Spinal cord (tissue), 10 donors: ENCODE measurements at places on chromosomes 16 and 17.

DNA sequence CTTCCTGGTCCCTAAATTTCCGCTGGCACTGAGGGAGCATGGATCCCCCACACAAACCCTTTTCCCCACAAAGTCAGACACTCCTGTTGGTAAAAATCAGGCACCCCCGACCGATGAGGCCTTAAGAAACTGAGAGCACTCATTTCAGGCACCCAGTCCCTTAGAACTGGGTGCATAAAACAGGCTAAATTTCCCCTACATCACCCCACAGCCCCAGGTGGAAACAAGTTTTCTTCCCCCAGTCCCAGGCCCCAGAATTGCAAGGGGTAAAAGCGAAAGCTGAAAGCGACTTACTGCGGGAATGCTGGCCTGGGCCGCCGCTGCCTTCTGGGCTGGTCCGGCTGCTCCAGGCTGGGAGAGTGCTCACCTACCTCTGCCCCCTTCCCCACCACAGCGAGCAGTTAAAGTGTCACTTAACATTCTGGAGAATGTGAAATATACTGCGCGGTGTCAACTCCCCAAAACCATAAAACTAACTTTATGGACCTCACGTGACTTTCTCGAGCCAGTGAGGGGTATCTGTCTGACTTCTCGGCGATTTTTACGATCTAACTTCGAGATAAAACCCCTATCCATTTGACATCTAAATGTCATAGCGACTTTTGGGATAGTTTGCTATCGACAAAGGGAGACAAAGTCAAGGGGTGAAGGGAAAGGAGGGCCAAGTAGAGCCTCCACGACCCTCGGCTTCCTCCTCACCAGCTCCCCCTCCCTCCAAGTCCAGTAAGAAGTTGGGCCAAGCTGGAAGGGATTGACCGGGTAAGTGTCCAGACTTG lies at the start of gene HOXB3:
TSS of gene HOXB3 (minus strand) at position 411 of the 776 bp plus-strand sequence. CDS start 37,767 bp downstream, outside the sequence.
- H3K4me1 ChIP-seq: peaks cover 76% of the 10 kb centered on the region
- peak within 1 kb of the TSS; percentile 94 for H3K4me3 ChIP-seq
- H3K36me3 ChIP-seq: peaks cover 41% of the 10 kb centered on the region
- peak within 1 kb of the TSS; percentile 99 for H3K27ac ChIP-seq
- DNase-seq: peak; percentile 91
- no peaks in the 10 kb centered on the region for H3K27me3 ChIP-seq

- H3K4me3 ChIP-seq: no peak overlapping the region
- H3K4me1 ChIP-seq: peaks cover 5% of the 10 kb centered on the region
These were observed 29.2 kb upstream of the C16orf78 start for GRCh38 chr16:49344401-49344800.

GRCh38 chr17:8021565-8022359 lies 17.1 kb upstream of the ALOX15B start:
- no peak overlapping the region for H3K4me3 ChIP-seq
- peaks cover 8% of the 10 kb centered on the region for H3K27me3 ChIP-seq
- H3K36me3 ChIP-seq: no peaks in the 10 kb centered on the region
- no peak overlapping the region for H3K27ac ChIP-seq
- H3K4me1 ChIP-seq: peaks cover 15% of the 10 kb centered on the region

DNA sequence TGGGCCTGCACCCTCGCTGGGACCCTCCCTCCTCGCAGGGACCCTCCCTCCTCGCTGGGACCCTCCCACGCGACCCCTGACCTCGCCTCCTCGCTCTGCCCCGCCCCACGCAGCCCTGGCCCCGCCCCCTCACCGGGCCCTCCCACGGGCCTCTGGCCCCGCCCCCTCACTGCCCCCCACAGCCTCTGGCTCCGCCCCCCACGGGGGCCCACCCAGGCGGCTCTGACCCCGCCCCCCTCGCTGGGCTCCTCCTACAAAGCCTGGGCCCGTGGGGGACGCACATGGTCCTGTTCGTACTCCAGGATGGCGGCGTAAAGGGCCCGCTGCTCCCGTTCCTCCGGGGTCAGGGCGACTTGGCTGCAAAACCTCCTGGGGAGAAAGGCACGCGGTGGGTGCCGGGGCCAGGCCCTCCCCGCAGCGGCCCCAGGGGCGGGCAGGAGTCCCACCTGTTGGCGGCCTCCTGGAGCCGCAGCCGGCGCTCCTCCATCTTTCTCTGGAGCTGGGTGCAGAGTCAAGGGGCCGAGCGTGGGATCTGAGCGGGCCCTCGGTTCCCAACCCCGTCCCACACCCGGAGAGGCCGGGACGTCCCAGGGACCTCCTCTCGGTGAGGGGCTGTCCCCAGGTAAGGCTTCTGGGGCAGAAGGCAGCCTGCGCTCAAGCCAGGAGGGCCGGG lies 9.0 kb downstream of the VPS9D1 start:
- H3K4me1 ChIP-seq: peaks cover 17% of the 10 kb centered on the region
- peak overlapping the region; percentile 18 for H3K4me3 ChIP-seq
- no peaks in the 10 kb centered on the region for H3K27me3 ChIP-seq
- no peak overlapping the region for H3K27ac ChIP-seq
- no peak for DNase-seq

GRCh38 chr17:2421315-2422147 lies 20.7 kb upstream of the MNT start:
- H3K4me3 ChIP-seq: no peak overlapping the region
- no peaks in the 10 kb centered on the region for H3K27me3 ChIP-seq
- peak; percentile 75 for DNase-seq
- no peak overlapping the region for H3K27ac ChIP-seq
- H3K36me3 ChIP-seq: peaks cover 18% of the 10 kb centered on the region
- peaks cover 28% of the 10 kb centered on the region for H3K4me1 ChIP-seq

DNA sequence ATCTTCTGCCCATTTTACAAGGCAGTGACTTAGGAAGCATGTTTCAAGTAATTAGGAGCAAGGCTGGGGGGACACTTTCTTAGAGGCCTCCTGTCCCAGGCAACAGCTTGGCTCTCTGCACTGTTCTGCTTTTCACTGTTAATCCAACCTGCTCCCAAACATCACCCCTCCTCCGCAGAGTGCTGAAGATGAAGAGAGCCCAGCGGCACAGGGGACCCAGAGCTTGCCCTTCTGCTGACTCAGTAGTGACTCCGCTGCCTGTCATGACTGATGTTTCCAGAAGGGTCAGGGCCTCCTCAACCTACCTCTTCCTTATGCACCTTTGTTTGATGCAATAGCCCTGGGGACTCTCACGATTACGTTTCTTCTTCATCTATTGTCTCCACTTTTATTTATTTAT lies 38.9 kb upstream of the NDRG4 start:
- peaks cover 27% of the 10 kb centered on the region for H3K27me3 ChIP-seq
- no peak overlapping the region for H3K27ac ChIP-seq
- no peaks in the 10 kb centered on the region for H3K36me3 ChIP-seq
- no peak for DNase-seq
- H3K4me3 ChIP-seq: no peak overlapping the region

GRCh38 chr16:68732042-68732680 lies 4.9 kb upstream of the CDH1 start:
- no peaks in the 10 kb centered on the region for H3K36me3 ChIP-seq
- no peak overlapping the region for H3K4me3 ChIP-seq
- peaks cover 9% of the 10 kb centered on the region for H3K27me3 ChIP-seq
- no peak overlapping the region for H3K27ac ChIP-seq
- no peak for DNase-seq

- DNase-seq: no peak
- no peak overlapping the region for H3K4me3 ChIP-seq
- H3K27ac ChIP-seq: no peak overlapping the region
- H3K27me3 ChIP-seq: no peaks in the 10 kb centered on the region
- H3K4me1 ChIP-seq: peaks cover 13% of the 10 kb centered on the region
These were observed 5.4 kb downstream of the NPLOC4 start for GRCh38 chr17:81631482-81631881.

DNA sequence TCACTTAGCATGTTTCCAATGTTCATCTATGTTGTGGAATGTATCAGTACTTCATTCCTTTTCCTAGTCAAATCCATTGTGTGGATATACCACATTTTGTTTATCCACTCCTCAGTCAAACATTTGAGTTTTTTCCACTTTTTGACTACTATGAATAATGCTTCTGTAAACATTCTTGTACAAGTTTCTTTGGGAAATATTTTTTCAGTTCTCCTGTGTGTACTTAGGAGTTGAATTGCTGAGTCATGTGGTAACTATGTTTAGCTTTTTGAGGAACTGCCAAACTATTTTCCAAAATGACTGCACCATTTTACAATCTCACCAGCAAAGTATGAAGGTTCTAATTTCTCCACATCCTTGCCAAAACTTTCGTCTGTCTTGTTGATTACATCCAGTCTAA lies 223.7 kb upstream of the AXIN2 start:
- no peaks in the 10 kb centered on the region for H3K27me3 ChIP-seq
- no peaks in the 10 kb centered on the region for H3K36me3 ChIP-seq

DNA sequence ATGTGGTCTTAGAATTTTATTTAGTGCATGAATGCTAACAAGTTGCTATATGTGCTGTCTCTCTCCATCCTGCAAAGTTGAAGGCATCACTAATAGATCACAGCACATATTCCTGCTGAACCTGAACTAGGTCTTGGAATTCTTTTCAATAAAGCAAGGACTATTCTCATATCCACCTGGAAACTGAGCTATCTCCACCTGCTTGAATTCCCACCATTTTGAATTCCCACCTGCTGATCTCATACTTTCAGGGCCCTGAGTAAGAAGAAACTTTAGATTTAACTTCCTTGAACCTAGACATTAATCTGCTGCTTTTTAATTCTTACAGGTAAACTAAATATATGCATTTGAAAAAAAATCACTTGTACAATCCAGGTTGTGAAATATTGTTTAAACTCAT lies 445.3 kb upstream of the CCL2 start:
- H3K36me3 ChIP-seq: no peaks in the 10 kb centered on the region
- DNase-seq: no peak
- no peak overlapping the region for H3K4me3 ChIP-seq
- H3K4me1 ChIP-seq: peaks cover 10% of the 10 kb centered on the region
- H3K27ac ChIP-seq: no peak overlapping the region

GRCh38 chr16:46922239-46922638 lies 38.1 kb downstream of the GPT2 start:
- H3K27ac ChIP-seq: no peak overlapping the region
- peaks cover 89% of the 10 kb centered on the region for H3K36me3 ChIP-seq
- no peak for DNase-seq
- peaks cover 47% of the 10 kb centered on the region for H3K4me1 ChIP-seq
- H3K27me3 ChIP-seq: no peaks in the 10 kb centered on the region

DNA sequence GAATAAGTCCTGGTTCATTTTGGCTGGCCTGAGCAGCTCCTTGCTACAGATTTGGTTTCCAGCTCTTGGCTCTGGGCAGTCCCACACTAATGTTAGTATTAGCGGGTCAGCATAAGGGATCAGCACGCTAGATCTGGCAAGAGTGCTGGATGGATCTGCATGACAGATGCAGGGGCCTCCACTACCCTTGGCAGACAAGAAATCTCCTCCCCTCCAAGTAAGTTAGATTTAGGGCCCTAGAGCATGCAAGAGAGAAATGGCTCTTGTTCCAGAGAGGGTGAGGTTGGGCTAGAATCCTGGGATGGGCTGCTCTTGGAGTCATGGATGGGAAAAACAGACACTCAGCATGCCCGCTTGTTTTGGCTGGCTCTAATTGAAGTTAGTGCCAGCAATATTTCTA lies 414.3 kb downstream of the RBFOX1 start:
- peaks cover 7% of the 10 kb centered on the region for H3K4me1 ChIP-seq
- no peaks in the 10 kb centered on the region for H3K27me3 ChIP-seq
- no peak for DNase-seq
- no peak overlapping the region for H3K27ac ChIP-seq

- H3K36me3 ChIP-seq: no peaks in the 10 kb centered on the region
- H3K27ac ChIP-seq: peak overlapping the region; percentile 67
- no peak overlapping the region for H3K4me3 ChIP-seq
- no peaks in the 10 kb centered on the region for H3K27me3 ChIP-seq
These were observed 485.4 kb downstream of the KCNJ2 start for GRCh38 chr17:70654706-70655105.

DNA sequence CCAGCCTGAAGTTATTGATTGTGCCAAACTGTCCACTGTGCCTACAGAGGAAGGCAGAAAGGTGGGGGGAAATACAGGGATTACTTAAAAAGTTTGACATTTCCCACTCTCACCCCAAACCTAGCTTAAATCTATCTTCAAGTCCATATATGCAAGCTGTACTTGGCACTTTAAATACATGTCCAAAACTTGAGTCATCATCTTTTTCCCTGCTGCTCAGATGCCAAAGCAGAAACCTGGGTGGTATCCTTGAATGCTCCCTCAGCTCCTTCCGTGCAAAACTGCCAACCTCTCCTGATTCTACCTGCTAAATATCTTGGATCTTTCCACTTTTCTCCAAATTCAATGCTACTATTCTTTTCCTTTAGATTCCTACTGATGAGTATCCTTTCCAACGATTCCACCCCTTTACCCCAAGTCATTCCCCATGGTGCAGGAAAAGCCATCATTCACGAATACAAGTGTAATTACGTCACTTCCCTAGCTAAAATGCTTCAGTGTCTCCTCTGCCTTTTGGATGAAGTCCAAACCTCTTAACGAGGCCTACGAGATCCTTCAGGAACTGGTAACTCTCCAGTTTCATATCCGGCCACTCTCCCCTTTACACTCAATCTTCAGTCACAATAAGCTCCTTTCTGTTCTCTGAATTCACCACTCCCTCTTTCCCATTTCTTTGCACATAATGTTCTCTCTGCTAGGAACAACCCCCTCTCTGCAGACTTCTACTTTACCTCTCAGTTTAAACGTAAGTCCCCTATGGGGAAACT lies 9.3 kb downstream of the BECN1 start:
- H3K4me3 ChIP-seq: no peak overlapping the region
- DNase-seq: no peak
- H3K27ac ChIP-seq: no peak overlapping the region

- no peak overlapping the region for H3K27ac ChIP-seq
- no peaks in the 10 kb centered on the region for H3K4me1 ChIP-seq
- H3K4me3 ChIP-seq: no peak overlapping the region
- H3K36me3 ChIP-seq: no peaks in the 10 kb centered on the region
- DNase-seq: no peak
These were observed 18.0 kb downstream of the CTRB2 start for GRCh38 chr16:75188832-75189477.

- H3K4me1 ChIP-seq: no peaks in the 10 kb centered on the region
- H3K27ac ChIP-seq: no peak overlapping the region
- H3K36me3 ChIP-seq: peaks cover 99% of the 10 kb centered on the region
- no peaks in the 10 kb centered on the region for H3K27me3 ChIP-seq
- no peak overlapping the region for H3K4me3 ChIP-seq
These were observed 13.4 kb downstream of the TPSG1 start for GRCh38 chr16:1211451-1212268.

DNA sequence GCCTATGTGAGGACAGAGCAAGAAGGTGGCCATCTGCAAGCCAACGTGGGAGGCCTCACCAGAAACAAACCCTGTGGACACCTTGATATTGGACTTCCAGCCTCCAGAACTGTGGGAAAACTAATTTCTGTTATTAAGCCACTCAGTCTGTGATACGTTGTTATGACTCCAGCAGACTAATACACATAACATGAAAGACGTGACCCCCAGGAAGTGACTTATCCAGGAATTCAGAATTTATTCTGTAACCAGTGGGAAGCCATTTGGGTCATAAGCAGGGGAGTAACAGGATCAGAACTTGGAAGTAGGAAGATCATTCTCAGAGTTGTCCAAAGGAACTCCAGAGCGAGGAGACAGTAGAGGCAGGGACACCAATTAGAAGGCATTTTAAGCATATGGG lies 12.5 kb upstream of the GINS3 start:
- DNase-seq: no peak
- no peaks in the 10 kb centered on the region for H3K36me3 ChIP-seq
- no peaks in the 10 kb centered on the region for H3K4me1 ChIP-seq
- no peaks in the 10 kb centered on the region for H3K27me3 ChIP-seq
- H3K4me3 ChIP-seq: no peak overlapping the region

- no peak for DNase-seq
- no peak overlapping the region for H3K27ac ChIP-seq
- H3K27me3 ChIP-seq: no peaks in the 10 kb centered on the region
- no peaks in the 10 kb centered on the region for H3K4me1 ChIP-seq
- peaks cover 72% of the 10 kb centered on the region for H3K36me3 ChIP-seq
- H3K4me3 ChIP-seq: no peak overlapping the region
These were observed 10.9 kb upstream of the COPRS start for GRCh38 chr17:31869797-31870568.
